Trophoblast cell (in vitro differentiated cells and primary cell): ENCODE measurements at places on chromosomes 2 and 18.

DNA sequence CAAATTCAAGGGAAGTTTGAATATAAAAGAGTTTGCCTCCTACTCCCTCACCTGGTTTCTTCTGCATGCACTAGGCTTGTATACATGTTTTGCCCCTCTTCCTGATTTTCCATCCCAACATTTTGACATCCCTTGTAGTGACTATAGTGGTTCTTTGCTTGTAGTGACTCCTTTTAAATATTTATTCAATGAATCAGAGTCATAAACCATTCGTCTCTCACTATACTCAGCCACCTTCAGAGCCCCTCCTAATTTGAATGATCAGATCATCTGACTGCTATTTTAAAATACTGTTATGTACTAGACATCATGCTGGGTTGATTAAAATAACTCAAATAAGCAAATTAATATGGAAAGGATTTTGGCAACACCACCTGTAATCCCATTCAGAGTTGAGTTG lies 492.1 kb upstream of the PIK3C3 start:
- DNase-seq = no peak

DNA sequence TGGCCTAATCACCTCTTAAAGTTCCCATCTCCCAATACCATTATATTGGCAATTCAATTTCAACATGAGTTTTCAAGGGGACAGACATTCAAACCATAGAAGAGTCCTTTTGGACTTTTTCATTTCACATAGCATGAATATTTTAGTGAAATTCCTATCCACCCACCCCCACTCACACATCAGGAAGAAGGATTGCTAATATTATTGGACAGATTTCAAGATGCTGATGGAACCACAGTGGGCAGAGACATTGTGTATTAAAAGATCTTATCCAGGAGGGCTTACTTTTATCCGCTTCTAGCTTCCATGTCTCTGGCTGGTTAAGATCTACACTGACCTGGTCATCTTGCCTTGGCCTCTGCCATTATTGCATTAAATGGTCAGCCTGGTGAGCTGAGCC lies 297.4 kb upstream of the ACVR2A start:
- DNase-seq = no peak

GRCh38 chr18:12290086-12290485 lies 18.0 kb upstream of the TUBB6 start:
- DNase-seq = no peak

- no peak for DNase-seq
Measured at GRCh38 chr2:60352491-60353405, 200.7 kb downstream of the BCL11A start.

DNA sequence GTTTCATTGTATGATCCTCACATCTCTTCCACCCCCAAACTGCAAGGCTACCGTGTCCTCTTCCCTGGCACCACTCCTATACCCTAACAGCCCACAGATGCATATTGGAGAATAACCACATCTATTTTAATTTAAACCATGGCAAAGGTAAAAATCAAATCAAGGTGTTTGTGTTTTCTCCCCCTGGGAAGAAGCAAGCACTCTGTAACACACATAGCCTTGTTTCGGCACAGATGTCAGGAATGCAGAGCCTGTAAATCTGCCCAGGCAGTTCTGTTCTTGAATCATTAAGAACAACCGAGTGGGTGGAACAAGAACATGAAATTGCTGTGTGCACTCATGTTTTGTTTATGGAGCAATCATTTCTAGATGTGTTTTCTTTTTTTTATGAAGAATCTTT lies 6.8 kb upstream of the COX7A2L start:
- no peak for DNase-seq

DNA sequence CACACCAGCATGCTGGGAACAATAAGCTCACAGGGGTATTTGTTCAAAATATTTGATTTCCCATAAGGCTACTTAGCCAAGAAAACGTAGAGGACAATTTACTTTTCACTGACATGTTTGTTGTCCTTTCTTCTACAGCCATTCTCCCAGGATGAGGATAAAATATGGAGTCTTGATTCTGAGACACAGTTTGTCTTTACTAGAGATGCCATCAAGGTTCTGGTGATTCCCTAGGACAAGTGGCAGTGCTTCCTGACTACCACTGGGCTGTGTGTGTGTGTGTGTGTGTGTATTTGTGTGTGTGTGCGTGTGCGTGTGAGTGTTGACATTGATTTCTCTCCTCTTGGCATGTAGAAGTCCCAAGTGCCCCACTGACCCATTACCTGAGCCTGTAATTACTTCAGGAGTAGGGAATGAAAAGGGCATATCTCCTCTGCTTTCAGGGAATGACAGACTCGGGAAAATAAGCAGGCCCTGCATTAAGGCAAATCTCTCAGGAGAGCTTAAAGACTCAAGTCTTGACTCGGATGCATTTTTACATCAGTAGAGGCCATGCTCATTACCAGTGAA lies 761.6 kb downstream of the DCC start:
- DNase-seq = no peak

DNA sequence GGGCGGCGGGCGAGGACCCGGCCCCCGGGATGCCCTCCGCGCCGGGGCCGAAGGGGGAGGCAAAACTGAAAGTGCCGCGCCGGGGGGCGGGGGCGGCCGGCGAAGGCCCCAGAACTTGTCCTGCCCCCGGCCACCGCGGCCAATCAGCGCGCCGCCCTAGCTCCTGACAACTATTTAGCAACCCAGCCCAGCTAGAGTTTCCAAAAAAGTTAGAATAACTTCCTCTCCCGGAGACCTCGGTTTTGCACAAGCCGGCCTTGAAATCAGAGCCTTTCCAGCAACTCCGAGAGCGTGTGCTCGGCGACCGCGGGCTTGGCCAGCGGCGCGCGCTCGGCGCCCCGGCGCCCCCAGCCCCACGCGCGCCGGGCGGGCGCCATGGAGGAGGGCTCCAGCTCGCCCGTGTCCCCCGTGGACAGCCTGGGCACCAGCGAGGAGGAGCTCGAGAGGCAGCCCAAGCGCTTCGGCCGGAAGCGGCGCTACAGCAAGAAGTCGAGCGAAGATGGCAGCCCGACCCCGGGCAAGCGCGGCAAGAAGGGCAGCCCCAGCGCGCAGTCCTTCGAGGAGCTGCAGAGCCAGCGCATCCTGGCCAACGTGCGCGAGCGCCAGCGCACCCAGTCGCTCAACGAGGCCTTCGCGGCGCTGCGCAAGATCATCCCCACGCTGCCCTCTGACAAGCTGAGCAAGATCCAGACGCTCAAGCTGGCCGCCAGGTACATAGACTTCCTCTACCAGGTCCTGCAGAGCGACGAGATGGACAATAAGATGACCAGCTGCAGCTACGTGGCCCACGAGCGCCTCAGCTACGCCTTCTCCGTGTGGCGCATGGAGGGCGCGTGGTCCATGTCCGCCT lies at the start of gene TWIST2:
Gene TWIST2, plus strand, starts transcription at position 245 of the 850 bp plus-strand sequence. Its CDS starts 131 bp downstream, at position 376.
- no peak for DNase-seq
